RKO (cell line): ENCODE measurements at places on chromosomes 16 and 17.

DNA sequence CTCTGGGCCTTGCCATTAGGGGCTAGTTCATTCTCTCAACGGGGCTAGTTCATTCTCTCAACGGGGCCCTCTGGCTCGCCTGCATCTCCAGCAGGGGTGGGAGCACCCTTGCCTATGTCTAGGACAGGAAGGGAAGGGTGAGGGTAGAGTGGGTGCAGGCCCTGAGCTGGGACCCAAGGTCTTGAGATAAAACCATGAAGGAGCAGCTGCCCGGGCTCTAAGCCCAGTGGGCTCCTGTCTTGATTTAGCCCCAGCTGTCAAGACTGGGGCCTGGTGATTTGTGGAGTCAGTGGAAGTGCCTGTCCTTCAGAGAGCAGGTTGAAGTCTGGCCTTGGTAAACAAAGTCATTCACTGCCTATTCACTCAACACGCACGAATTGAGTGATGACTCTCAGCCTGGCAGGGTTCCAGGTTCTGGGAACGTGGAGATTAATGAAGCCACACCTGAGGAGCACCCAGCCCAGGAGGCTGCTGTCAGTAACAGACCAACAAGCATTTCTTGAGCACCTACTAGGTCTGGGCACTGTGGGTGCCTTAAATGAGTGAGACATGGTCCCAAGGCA lies 35.4 kb downstream of the WNT3 start:
- no peak for DNase-seq

GRCh38 chr17:19264681-19265080 lies 27.5 kb downstream of the EPN2 start:
- DNase-seq = no peak

DNA sequence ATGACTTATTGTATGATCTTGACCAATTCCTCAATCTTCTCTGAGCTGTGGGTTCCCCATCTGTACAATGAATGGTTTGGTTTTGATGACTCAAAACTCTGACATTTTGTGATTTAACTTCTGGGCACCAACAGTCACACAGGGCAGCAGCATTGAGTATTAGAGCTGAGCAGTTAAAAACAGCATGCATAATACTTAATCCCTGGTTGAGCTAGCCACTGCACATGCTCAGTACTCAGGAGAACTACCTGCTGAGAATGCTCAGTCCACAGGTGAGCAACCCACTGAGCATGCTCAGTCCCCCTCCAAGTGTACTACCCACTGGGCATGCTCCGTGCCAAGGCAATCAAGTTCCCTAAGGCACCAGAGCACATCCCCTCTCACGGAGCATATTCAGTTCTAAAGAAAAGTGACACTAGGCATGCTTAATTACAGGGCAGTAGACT lies 68.7 kb downstream of the AIPL1 start:
- peak; percentile 10 for DNase-seq

DNA sequence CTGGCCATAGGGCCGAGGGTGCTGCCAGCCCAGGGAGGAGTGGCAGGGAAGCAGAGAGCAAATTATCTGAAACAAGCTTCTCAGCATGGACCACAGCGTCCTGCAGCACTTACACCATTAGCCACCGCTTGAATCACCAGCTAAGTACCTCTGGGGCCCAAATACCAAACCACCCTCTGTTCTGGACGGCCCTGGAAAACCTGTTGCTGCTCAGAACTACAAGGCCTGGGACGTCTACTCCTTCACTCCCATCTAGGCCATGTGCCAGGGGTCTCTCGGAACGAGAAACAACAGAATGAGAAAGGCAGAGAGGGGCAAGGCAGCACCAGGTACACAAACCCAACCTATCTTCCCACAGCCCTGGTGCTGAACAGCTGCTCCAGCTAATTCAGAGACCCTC lies 39.9 kb upstream of the GFOD2 start:
- no peak for DNase-seq

- no peak for DNase-seq
Measured at GRCh38 chr16:87652386-87652785, 50.1 kb downstream of the JPH3 start.

- peak; percentile 15 for DNase-seq
Measured at GRCh38 chr17:38922538-38923297, 2.7 kb upstream of the LASP1NB start.

- DNase-seq = no peak
Measured at GRCh38 chr16:64469906-64470702, 651.8 kb downstream of the CDH11 start.

GRCh38 chr16:13897806-13898205 lies 22.1 kb upstream of the ERCC4 start:
- no peak for DNase-seq

GRCh38 chr17:9271989-9272388 lies 250.7 kb downstream of the NTN1 start:
- DNase-seq = no peak
